ENCODE measurements at places on chromosomes 7 and 10. TPM values are rescaled to one million over a fixed set of nuclear protein-coding genes. Genes with fewer than 3 reads are reported as not detected.

- no peak for DNase-seq
Observed at GRCh38 chr7:67478066-67478465, 481.4 kb downstream of the TYW1 start.

DNA sequence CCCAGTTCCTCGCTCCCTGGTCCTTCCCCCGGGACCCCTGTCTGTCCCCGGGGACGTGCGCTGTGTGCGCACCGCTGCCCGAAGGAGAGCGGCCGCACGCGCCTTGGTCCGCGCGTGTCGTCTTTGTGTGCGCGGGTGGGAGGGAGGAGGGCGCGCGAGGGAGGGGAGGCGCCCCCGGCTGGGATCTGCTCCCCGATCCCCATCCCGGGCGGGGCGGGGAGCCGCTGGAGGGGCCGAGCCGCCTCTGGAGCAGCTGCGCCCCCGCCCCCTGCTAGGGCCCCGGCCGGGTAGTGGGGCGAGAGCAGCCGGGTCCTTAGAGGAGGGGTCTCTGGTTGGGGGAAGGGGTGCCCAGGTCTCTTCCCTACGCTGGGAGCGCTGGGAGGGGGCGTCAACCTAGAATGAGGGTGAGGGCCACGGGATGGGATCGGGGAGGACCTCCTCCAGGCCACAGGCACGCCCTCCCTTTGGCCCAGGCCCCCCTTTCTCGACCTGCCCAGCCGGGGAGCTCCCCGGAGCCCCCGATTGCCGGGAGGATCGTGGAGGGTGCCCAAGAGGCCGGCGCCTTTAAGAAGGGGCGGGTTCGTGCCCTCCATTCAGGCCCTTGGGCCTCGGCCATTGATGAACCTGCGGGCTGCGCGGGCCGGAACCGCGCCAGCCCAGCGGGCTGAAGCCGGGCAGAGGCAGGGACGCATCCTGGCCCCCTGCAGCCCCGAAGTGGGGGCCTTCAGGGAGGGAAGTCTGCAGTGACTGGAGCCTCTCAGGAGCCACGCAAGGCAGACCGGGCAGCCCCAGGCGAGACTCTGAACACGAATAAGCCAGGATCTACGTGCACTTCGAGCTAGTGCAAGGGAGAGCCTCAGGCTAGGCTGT lies 678 bp downstream of the SH2B2 start:
- peak; percentile 85 for DNase-seq

DNA sequence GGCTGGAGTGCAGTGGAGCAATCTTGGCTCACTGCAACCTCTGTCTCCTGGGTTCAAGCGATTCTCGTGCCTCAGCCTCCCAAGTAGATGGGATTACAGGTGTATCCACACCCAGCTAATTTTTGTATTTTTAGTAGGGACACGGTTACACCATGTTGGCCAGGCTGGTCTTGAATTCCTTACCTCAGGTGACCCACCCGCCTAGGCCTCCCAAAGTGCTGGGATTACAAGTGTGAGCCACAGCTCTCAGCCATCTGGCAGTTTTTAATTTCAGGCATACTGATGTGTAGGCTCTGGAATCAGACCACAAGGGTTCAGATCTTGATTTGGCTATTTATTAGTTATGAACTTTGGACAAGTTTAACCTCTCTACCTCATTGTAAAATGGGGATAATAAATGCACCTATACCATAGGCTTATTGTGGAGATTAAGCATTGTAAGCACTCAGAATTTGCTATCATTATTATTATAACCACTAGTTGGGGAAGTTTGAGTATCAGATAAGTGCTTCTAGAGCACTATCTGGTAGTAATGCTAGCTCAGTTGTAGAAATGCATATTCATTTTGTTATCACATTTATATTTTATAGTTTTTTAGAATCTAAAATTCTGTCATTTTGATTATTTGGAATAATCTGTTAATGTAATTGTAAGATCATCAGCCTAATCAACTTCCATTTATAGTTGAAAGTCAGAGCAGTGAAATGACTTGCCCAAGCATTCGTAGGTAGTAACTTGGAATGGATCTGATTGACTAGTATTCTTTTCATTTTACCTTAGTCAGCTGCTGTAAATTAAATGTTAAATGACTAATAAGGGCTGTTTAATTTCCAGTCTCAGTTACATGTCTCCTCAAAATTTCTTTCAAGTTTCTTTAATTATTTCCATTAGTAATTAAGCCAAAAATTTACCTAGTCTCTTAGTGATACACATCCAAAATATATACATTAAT lies 22.5 kb downstream of the KMT2E start:
- no peak for DNase-seq

The ASAH2 gene
- polyA plus RNA-seq: 2.5 TPM

The CALHM3 gene
- polyA plus RNA-seq: not detected

GRCh38 chr10:70321897-70322890 lies 38.4 kb upstream of the NPFFR1 start:
- DNase-seq: no peak

The NXPH1 gene
- not detected for polyA plus RNA-seq

DNA sequence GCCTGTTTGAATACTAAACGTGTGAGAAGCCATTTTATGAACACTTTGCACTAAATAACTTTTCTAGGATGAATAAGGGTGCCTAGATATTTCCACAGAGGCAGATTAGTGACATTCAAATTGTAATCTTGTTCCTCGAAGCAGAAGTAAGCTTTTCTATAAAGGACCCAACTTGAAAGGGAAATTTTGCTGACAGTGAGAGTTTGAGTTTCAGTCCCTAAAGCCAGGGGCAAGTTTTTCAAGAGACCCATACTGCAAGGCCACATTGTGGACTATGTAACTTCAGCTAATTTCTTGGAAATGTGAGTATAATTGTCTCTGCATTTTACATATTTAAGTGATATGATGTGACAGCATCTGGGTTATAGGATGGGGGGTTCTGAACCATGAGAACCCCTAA lies 387.2 kb upstream of the ETV1 start:
- no peak for DNase-seq

DNA sequence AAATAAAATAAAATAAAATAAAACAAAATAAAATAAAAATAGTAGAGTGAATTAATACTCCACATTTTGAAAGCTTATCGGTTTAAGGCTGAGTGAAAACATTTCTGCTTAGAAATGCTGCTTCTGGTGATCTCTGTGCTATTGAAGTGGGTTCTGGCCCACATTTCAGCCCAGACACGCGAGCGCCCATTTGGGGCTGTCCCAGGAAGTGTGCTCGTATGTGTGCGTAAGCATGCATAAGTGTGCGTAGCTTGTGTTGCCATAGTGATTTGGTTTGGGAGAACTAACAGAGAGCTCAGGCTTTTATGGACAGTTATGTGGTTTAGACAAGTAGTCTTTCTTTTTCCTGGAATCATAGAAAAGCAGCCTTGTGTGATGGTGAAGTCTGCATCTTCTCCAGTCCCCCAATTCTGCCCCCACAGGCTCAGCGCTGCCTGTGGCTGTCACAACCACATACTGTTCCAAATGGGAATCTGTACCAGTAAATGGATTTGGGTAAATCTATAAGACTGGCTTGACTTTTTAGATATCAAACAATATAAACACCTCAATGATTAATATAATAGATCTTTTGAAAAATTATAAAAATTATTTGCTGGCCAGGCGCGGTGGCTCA lies 29.8 kb upstream of the PURB start:
- DNase-seq: no peak

GRCh38 chr10:2019803-2020202 lies 282.5 kb upstream of the ADARB2 start:
- no peak for DNase-seq

DNA sequence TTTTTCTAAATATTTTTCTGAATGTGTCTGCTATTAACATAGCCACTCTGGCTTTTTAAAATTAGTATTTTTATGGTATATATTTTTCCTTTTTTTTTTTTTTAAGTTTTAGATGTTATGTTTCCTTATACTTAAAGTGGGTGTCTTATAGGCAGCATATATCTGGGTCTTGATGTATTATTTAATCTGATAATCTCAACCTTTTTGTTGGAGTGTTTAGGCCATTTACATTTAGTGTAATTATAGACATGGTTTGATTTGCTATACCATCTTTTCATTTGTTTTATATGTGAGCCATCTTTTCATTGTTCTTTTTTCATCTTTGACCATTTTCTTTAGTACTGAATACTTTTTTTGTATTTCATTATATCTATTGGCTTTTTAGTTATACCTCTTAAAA lies 45.0 kb downstream of the TRUB1 start:
- DNase-seq: no peak

- peak; percentile 99 for DNase-seq
Observed at GRCh38 chr10:75111365-75111906, at the start of gene SAMD8. TSS of gene SAMD8 (plus strand) at chr10:75111656. CDS start at chr10:75150529, 38,873 bp downstream.

The BAG3 gene
- 3.8 TPM for polyA plus RNA-seq

DNA sequence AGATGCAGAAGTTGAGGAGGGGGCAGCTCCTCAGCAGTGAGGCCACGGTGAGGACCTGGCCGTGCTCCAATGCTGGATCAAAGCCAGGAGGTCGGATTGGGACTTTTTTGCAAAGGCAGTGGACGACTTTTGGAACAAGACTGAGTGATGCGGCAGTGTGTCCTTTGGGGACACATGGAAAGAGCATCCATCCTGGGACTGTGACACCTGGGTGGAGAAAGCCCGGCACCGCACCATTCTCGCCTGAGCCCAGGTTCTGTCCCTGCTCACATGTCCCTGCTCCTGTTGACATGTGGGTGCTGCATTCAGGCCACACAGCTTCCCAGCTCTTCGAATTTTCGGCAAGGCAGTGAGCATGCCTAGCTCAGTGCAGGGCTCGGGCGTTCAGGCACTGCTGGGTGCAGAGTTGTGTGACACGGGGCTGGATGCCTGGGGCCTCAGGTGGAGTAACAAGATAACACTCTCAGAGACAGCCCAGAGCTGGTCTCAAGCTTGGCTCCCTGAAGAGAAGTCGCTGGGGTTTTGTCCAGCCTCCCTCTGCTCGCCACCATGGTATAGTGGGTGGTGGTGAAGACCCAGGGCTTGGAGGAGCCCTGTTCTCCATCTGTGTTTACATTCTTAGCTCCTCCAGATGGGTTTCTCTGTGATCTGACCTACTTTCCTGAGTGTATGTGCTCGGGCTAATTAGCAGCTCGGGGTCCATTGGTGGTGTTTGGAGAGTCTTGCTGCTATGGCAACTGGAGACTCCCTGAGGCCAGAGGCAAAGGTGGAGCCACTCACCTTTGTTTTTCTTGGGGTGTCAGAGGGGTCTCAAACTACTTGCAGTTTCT lies 111.7 kb upstream of the BTBD16 start:
- DNase-seq: no peak

- no peak for DNase-seq
Observed at GRCh38 chr7:75815418-75816064, 1.9 kb upstream of the CCL24 start.

GRCh38 chr7:143938379-143939243 lies 3.6 kb downstream of the OR2F2 start:
- DNase-seq: no peak

- no peak for DNase-seq
Observed at GRCh38 chr10:123807444-123808035, 84.1 kb downstream of the CPXM2 start.

GRCh38 chr7:87328281-87328680 lies 17.2 kb upstream of the CROT start:
- DNase-seq: no peak

- no peak for DNase-seq
Observed at GRCh38 chr10:87504307-87504639, 420 bp upstream of the MINPP1 start.

DNA sequence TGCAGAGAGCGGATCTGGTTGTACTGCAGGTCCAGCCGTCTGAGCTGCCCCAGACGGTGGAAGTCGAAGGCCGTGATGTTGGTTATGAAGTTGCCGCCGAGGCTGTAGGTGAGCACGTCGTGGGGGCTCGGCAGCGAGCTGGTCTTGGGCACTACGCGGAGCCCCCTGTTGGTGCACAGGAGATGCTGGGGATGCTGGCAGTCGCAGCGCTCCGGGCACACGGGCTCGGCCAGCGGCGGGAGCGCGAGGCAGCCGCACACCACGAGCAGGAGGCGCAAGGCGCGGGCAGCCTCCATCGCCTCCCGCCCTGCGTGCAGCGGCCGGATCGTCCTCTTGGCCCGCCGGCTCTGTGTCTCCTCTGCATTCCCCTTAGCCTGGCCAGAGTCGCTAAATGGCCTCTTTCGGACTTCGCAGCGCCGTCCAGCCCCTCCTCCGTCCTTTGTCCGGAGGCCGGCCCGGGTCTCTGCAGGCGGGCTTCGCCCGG lies 337 bp downstream of the TRIL start:
- peak; percentile 80 for DNase-seq

DNA sequence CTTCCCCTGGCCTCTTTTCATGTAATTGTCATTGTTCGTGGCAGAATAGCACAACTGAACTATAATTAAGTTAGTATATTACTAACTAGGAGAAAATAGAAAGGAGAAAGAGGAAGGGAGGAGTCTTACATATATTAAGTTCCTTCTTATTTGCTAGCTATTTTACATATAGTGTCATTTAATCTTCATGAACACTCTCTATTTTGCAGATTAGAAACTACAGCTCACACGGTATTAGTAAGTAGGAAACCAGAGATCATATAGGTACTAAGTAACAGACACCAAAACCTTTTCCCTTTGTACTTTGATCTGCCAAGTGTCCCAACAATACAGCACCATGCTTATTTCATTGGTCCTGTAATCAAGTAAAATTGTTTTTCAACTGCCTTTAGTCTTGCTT lies 202.4 kb upstream of the HPS1 start:
- DNase-seq: no peak

- no peak for DNase-seq
Observed at GRCh38 chr7:138491612-138492386, 31.7 kb downstream of the TRIM24 start.

The OPALIN gene
- polyA plus RNA-seq: not detected

DNA sequence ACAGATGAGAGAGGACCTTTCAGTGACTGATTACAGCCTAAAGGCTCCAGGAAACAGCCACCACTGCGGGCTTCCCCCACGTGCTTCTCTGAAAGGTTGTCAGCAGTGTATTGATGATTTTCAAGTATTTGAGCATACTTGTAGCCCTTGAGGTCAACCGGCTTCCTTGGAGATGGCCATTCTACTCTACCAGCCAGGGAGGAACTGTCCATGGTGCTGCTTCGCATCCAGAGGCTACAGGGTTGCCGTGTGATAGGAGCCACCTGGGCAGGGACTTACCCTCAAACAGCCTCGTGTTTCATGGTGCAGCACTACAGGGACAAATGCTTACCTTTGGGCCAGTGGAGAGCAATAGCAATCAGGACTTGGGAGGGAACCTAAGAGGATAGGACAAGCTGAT lies 179.5 kb downstream of the DPP6 start:
- DNase-seq: no peak

DNA sequence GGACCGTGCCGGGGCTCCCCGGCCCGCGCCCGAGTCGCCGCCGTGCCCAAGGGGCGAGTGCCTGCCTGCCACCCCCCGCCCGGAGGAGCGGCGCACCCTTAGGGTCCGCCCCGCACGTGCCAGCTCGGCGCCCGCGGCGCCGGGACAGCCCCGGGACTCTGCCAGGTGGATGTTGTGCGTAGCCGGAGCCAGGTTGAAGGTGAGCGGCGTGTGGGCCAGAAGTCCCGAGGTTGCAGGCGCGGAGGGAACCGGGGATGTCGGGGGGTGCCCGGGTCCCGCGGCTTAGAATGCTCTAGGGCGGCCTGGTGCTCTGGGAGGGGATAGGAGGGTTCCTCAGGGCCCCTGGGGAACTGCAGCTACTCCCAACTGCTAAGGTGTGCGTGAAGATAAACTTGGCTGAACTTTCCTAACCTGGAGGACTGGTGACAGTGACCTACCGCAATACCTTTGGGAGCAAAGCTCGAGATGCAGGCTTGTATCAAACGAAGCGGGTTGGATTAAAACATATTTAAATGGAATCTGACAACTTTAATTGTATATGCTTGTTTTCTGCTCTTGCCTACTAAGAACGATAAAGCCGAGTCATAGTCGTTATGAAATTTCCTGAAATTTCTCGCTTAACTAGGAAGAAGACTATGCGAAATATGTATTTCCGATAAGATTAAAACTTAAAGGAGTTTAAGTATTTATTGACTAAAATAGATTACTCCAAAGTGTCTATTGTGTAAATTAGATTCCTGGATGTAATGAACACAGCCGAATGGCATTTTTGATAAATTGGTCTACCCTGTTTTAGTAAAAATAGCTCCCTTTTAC lies at the start of gene CUX1:
CUX1 (plus strand) TSS at position 156 of the 816 bp plus-strand sequence; CDS start at position 170, 14 bp downstream.
- no peak for DNase-seq

The MCM10 gene
- 5.1 TPM for polyA plus RNA-seq

Data from SK-N-SH (cell line).